ENCODE measurements at places on chromosomes 13 and 19.

- DNase-seq: peak; percentile 31
These were observed 8.8 kb upstream of the BBC3 start for GRCh38 chr19:47239610-47240296.

- peak; percentile 97 for DNase-seq
These were observed at the start of gene BABAM1 for GRCh38 chr19:17266975-17267788. Gene BABAM1 (plus strand): TSS chr19:17267443. CDS start chr19:17268807, 1,364 bp downstream.

DNA sequence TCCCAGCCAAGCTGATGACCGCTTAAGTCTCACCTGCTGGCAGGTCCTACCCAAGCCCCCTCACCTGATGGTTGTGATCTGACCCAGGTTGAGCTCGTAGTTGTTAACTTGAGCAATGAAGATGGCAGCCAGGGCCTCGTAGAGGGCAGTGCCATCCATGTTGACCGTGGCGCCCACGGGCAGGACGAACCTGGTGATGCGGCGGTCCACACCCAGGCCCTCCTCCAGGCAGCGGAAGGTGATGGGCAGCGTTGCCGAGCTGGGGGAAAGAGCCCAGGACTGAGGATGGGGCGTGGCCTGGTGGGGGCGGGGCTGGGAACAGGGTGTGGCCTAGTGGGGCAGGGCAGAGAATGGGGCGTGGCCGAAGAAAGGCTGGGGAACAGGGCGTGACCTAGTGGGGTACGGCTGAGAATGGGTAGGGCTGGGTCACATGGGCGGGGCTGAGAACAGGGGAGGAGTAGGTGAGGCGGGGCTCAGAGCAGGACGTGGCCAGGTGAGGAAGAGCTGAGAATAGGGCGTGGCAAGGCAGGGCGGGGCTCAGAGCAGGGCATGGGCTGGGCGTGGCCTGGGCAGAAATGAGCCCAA, 12.9 kb downstream of the OR7C2 start:
- peak; percentile 48 for DNase-seq

DNA sequence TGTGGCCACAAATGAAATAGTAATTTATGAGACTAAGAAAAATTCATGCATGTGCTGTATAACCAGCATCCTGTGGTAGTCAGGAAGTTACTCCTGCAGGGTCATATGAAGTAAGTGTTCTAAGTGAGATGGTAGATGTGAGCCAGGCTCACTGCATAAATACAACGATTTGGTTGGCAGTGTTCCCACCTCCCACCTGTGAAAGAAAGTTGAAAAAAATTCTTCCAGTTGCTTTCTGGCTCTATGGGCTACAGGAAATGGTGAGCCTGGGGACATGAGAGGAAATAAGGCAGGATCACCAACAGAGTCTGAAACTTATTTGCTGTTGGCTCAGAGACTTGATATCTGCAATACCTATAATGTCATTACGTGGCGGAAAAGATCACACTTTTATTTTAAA, 301.7 kb upstream of the SPRY2 start:
- DNase-seq: no peak

- DNase-seq: no peak
These were observed 7.3 kb upstream of the LMO7 start for GRCh38 chr13:75628801-75629200.

GRCh38 chr13:99995104-99995588, 13.6 kb downstream of the ZIC2 start:
- DNase-seq: no peak

DNA sequence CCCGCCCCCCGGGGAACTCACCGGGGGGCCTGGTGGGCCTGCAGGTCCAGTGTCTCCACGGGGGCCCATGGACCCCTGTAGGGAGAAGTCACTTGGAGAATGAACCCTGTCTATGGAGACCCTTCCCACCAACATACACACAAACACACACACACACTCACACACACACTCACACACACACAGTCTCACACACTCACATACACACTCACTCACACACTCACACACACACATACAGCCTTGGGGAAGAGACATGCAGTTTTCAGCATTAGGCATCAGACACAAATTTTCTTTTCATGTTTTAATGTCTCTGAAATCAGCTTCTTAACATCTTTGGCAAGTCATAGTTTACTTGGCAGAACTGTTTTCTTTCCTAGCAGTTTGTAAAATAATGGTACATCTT, 31.0 kb upstream of the OLFM2 start:
- DNase-seq: no peak

DNA sequence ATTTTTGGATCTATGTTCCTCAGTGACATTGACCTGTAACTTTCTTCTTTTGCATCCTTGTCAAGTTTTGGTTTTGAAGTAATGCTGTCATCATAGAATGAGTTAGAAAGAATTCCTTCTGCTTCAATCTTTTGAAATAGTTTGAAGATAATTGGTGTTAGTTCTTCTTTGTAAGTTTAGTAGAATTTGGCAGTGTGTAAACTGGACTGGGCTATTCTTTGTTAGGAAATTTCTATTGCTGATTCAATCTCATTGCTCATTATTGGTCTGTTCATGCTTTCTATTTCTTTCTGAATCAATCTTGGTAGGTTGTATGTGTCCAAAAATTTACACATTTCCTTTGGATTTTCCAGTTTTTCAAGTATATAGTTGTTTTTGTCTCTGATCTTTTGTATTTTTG, 101.7 kb upstream of the SPRY2 start:
- no peak for DNase-seq

DNA sequence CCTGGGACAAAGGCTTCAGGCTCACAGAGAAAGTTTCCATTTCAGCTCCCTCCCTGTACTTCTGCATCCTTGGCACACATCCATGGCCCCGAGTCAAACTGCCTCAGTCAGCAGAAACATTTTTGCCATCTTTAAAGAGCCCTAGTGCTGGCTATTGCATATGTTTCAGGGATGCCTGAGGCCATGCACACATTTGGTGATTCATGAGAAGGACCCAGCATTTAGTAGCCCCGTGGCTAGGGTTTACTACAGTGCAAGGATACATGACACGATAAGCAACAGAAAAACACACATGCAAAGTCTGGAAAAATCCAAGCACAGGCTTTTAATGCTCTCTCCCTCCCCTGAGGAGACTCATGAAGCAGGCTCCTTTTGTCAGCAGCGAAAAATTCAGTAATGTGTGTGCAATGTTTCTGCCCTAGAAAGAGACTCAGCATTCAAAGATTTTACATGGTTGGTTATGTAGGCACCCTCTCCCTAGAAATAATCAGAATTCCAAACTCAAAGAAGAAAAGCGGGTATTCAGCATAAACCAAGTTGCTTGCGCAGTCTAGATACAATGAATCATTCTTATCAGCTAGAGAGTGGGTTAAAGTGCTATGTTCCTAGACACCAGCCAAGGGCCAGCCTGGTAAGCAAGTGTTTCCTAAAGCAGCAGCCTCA, 17.6 kb downstream of the ACOD1 start:
- peak; percentile 75 for DNase-seq

DNA sequence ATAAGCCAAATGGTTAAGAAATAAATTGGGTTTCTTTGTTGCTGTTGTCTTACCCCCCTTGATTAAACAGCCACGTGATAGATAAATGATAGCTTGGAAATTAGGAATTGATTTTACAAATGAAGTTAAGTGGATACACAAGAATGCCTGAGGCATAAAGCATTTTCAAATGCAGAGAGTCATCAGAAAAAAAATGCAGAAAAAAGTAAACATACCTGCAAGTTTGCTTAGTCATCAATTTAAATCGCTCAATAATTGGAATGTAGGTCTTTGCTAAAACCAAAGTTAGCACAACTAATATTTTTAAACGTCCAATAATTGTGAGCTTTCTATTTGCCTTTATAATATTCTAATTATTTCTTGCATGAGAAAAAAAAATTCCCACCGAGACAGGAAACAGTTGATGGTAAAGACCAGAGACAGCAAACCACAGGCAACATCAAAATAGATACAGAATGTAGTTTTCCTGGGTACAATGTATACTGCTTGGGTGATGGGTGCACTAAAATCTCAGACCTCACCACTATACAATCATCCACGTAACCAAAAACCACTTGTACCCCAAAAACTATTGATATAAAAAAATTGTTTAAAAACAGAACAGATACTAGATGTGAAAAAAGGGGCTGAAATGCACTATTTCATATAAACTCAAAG, 924.0 kb downstream of the PCDH9 start:
- DNase-seq: no peak

DNA sequence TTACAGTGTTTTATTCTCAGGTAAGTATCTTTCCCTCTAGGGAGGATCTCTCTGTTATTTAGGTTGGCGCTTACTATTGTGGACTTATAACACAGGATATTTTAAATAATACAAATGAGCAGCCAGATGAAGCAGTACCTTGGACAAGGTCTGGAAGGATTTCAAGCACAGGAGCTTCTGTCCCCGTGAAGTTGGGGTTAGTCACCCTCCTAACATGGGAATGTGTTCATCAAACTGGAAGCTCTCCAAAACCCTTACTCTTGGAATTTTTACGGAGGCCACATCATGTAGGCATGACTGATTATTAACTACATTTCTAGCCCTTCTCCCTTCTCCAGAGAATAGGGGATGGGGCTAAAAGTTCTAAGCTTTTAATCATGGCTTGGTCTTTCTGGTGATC, 38.3 kb upstream of the SPRY2 start:
- DNase-seq: no peak

- no peak for DNase-seq
These were observed 33.9 kb upstream of the MIR17HG start for GRCh38 chr13:91313581-91313980.

DNA sequence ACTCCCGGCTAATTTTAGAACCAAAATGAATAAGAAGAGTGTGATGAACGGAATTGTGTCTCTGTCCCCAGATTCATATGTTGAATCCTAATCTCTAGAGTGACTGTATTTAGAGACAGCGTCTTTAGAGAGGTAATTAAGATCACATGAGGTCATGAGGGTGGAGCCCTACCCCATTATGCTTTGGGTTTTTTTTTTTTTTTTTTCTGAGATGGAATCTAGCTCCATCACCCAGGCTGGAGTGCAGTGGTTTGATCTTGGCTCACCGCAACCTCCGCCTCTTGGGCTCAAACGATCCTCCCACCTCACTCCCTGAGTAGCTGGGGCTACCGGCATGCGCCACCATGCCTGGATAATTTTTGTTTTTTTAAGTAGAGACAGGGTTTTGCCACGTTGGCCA, 27.9 kb downstream of the FBXO27 start:
- no peak for DNase-seq

DNA sequence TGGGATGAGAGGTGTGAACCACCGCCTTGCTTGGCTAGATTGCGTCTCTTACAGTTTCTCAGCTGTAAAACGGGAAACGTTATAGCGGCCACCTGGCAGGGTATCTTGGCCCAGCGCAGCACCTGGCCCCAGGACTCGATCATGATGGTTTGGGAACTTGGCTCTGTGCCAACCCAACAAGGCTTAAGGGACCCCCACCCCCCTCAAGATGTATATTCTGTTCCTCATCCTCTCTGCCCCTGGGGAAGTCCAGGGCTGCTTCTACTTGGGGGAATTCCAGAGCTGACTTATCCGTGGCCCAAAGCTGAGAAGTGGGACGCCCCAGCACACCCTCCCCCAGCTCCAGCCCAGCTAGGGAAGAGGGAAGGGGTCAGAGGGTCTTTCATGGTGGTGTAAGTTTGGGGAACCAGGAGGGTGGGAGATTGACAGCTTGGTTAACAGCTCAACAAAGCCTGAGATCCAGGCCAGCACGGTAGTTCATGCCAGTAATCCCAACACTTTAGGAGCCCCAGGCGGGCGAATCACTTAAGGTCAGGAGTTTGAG, 695 bp downstream of the ICAM1 start:
- peak; percentile 91 for DNase-seq

GRCh38 chr19:2332341-2333026, 4.0 kb downstream of the SPPL2B start:
- peak; percentile 41 for DNase-seq

GRCh38 chr19:6116749-6117430, 6.6 kb upstream of the RFX2 start:
- DNase-seq: no peak

DNA sequence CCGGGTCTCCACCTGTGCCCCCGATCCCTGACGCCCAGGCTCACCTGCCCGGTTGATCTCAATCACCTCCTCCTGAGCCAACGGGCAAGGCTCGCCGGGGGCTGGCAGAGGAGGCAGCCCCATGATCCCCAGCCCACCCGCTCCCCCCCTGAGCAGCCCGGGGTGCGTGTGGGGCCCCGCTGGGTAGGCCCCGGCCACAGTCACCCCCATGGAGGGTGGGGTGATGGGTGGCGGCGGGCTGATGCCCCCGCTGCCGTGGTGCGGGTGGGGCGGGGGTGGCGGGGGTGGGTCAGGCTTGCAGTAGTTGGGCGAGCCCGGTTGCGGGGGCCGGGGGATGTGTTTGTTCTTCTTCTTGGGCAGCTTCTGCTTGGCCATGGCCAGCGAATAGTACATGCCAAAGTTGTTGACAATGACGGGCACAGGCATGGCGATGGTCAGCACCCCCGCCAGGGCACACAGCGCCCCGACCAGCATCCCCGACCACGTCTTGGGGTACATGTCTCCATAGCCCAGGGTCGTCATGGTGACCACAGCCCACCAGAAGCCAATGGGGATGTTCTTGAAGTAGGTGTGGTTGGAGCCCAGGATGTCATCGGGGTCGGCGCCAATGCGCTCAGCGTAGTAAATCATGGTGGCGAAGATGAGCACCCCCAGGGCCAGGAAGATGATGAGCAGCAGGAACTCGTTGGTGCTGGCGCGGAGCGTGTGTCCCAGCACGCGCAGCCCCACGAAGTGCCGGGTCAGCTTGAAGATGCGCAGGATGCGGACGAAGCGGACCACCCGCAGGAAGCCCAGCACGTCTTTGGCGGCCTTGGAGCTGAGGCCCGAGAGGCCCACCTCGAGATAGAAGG, 6.0 kb downstream of the KCNC3 start:
- DNase-seq: no peak

DNA sequence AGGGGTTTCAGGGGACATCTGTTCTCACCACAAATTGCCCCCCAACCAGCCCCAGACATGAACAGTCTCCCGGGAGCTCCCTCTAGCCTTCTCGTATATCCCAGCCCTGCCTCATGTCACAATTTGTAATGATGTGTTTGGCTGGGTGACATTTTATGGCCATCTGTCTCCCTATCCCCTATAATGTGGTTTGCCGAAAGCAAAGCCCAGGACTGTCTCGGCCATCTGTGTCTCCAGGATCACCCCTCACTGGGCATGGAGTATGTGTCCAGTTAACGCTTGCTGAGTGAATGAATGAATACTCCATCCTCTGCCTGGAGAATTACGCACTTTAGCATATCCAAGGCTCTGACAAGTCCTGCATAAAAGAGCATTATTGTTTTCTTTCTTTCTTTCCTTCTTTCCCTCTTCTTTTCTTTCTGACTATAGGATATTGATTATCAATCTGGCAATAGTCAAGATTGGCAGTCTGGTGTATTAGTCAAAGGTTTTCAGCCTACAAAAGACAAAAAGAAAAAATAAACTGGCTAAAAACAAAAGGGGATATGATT, 15.1 kb downstream of the HPN start:
- no peak for DNase-seq

GRCh38 chr13:19650742-19651141, 17.3 kb downstream of the MPHOSPH8 start:
- no peak for DNase-seq

DNA sequence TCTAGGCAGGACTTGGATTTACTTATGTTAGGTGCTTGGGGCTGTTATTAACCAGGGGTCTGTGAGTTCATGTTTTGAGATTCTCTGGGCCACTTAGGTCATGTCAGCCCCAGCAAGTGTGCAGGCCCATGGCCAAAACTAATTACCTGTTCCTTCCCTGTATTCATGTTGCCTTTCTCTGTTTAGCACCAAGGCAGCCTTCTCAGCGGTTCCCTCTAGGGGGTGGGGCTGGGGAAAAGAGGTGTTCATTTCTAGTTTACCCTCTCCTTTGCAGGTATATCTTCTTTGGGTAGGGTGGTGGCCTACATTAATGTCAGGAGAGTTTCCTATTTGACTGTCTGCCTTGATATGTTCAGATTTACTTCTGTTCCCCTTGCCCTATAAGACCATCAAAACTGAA, 61.7 kb downstream of the PDS5B start:
- DNase-seq: no peak

- DNase-seq: peak; percentile 51
These were observed 26.3 kb downstream of the EPS15L1 start for GRCh38 chr19:16445238-16446107.
